ENCODE measurements at places on chromosomes 12 and 14.

- no peak for DNase-seq
Measured at GRCh38 chr12:111893287-111893686, 51.3 kb downstream of the MAPKAPK5 start.

DNA sequence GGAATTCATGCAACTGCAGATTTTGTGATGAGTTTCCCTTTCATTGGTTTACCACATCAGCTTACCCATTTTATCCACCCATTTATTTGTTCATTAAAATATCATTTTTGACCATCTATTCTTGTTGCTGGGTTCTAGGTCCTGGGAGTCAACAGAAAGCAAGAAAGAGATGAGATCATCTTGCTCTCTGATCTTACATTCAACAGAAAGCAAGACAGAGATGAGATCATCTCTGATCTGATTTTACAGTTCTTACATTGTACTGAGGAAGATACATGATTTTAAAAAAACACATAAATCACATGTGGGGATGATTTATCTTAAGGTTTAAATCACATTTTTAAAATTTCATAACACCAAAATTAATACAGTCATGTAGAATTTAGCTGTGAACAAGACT, 2.3 kb downstream of the TAS2R46 start:
- no peak for DNase-seq

- no peak for DNase-seq
Measured at GRCh38 chr12:124191024-124191359, 103.9 kb upstream of the RFLNA start.

DNA sequence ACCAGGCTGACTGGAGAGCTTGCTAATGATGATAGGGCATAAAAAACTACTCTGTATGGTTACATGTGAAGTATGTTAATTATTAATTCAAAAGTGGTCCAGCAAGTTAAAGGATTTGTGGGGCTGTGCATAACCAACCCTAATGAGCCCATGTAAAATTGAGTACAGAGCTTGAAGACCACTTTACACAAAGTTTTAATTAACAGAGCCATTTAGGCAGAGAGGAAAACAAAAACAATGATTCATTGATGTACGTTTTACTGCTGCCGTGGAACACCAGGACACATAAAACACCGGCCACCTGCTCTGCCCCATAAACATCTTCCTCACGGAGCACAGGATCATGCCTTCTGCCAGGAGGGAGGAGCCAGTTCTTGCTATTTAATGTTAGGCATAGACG, 83.5 kb downstream of the RIMBP2 start:
- DNase-seq: no peak

DNA sequence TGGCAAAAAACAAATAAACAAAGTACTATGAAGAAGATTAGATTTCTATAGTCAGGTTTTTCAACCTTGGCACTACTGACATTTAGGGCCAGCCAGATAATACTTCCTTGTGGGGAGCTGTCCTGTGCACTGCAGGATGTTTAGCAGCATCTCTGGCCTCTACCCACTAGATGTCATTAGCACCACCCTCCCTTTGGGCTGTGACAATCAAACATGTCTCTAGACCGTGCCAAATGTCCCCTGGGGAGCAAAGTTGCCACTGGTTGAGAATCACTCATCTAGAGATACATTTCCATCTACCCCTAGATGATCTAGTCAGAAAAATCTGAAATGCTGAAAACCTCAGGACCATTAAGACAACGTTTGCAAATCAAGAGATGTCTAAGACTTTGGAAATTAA, 29.9 kb downstream of the SRRM4 start:
- DNase-seq: no peak

GRCh38 chr14:92409043-92409442, 86.1 kb downstream of the SLC24A4 start:
- DNase-seq: no peak

DNA sequence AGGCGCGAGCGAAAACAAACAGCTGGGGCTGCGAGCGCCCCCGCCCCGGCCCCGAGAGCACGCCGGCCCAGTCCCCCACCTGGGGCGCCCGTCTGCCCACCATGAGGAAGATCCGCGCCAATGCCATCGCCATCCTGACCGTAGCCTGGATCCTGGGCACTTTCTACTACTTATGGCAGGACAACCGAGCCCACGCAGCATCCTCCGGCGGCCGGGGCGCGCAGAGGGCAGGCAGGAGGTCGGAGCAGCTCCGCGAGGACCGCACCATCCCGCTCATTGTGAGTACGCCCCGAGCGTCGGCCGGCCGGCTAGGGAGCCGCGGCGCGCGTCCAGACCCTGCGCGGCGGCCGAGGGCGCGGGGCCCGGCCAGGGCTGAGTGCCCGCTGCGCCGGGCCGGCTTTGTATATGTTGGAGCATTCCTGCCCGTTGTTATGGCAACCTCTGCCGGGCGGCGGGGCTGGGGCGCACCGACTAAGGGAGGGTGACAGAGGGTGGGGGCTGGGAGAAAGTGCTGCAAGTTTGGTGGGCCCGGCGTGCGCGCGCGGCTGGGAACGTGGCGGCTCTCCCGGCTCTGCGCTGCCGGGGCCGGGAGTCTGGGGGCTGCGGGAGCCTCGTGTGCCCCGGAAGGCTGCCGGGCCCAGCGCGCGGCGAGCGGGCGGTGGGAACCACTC, 367 bp downstream of the GALNT16 start:
- no peak for DNase-seq

DNA sequence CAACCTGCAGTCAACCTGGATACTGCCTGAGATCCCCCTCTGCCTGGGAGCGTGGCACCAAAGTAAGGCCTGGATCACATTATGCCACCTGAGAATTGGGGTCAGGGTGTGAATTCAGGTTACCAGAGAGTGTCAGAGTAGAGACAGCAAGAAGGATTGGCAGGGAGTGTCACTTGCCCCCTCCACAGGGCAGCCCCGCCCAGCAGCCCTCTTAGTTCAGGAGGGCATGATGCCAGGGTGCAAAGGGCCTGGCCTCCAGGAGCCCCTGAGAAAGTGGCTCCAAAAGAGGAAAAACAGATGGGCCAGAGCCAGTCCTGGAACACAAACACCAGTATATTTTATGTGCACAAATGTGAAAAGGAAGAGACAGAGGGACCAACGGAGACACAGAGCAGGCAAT, 18.6 kb downstream of the TMEM229B start:
- DNase-seq: no peak

DNA sequence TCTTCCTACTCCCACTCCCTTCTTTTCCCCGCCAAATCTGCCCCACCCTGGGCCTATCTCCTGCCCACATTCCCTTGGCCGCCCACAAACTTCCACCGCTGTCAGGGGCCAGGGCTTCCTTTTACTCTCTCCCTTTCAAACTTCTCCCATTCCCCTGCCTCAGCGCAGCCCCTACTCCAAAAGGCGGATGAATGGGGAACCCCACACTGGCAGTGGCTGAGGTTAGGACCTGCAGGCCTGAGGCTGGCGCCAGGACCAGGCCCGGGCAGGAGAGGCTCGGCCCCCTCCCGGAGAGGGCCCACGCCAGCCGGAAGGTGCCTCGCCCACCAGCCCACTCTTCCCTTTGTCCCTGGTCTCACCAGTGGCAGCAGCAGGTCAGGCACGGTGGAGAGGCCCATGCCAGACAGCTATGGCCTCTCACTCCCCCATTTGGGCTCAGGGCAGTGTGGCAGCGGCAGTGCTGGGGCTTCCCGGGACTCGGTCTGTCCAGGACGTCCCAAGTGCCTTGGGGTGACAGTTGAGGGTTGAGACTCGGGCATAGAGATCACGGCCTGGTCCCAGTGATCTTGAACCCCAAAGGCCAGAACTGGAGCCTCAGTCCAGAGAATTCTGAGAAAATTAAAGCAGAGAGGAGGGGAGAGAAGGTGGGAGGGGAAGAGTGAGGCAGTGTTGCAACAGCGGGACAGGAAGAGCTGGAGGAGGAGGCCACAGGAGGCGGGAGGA, at the start of gene TNFRSF1A:
Gene TNFRSF1A, minus strand, starts transcription at position 660 of the 723 bp plus-strand sequence. Its CDS starts 262 bp downstream, at position 398.
- DNase-seq: peak; percentile 38

DNA sequence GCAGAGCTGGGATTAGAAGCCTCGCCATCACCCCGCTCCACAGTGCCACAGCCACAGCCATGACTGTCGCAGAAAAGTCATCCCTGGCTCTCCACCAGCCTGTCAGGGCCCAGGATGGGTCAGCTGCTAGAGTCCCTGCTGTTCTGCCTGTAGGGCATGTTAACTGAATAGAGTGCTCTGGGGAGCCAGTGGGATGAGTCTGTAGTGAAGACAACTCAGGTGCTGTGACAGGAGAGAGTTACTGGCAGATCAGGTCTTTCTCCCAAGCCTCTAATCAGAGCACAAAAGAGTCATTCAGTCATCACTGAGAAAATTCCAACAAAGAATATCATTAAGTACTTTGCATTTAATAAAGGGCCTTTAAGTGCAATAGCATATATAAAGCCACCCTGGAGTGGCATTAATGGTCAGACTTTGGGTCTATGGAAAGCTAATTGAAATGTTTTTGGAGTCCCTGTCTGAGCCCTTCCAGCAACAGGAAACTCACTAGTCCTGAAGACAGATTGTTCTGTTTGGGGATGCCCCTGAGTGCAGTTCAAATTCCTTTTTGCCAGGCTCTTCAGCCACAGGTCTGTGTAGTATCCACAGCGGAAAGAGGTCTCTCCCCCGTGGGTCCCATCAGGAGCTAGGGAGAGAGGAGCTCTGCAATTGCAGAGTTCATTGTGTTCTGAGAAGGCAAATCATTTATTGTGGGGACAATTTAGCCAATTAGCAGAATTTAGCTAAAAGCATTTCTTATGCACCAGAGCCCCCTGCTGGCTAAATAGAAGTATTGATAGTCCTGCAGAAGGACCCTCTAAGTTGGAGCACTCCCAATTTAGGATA, 45.2 kb upstream of the C14orf132 start:
- peak; percentile 3 for DNase-seq

GRCh38 chr14:88255798-88256197, 67.3 kb downstream of the KCNK10 start:
- no peak for DNase-seq

GRCh38 chr12:103865151-103865730, 24.2 kb upstream of the NT5DC3 start:
- DNase-seq: no peak

GRCh38 chr14:73097421-73097820, 38.9 kb upstream of the PSEN1 start:
- no peak for DNase-seq

DNA sequence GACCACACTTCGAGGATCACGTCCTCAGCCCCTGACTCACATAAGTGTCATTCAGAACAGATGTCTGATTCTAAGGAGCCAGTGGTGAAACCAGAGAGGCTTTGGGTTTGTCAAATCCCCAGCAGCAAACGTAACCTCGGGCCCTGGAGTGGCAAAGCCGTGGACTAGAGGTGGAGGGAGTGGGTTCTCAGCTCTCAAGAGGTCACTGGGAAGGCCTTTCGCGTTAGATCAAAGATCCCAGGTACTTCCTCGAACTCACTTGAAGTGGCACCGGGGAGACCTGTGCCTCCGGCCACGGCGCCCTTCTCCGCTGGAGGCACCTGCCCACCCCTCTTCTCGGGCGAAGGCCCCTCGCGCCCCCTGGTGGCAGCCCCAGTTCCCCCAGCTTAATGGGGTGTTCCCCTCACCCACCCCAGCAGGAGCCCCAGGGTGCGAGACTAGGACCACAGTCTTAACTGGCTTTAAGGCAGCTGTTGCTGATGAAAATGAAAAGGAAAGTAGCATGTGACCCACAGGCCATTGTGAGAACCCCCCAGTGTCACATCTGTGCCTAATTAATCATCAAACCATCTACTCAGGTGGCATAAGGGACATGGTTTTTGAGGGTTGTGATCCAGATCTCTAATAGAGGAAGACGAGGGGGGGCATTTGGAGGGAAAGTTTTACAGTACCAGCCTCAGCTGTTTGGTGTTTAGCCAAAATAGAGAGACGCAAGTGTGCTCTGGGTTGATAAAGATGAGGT, 672 bp upstream of the ESR2 start:
- DNase-seq: peak; percentile 82

GRCh38 chr12:130944878-130945277, 8.8 kb upstream of the ADGRD1 start:
- no peak for DNase-seq

GRCh38 chr14:37972941-37973887, 234.5 kb upstream of the SSTR1 start:
- DNase-seq: no peak

GRCh38 chr12:636632-637031, 26.6 kb downstream of the NINJ2 start:
- no peak for DNase-seq

GRCh38 chr12:122172262-122172939, 1.6 kb downstream of the IL31 start:
- no peak for DNase-seq

DNA sequence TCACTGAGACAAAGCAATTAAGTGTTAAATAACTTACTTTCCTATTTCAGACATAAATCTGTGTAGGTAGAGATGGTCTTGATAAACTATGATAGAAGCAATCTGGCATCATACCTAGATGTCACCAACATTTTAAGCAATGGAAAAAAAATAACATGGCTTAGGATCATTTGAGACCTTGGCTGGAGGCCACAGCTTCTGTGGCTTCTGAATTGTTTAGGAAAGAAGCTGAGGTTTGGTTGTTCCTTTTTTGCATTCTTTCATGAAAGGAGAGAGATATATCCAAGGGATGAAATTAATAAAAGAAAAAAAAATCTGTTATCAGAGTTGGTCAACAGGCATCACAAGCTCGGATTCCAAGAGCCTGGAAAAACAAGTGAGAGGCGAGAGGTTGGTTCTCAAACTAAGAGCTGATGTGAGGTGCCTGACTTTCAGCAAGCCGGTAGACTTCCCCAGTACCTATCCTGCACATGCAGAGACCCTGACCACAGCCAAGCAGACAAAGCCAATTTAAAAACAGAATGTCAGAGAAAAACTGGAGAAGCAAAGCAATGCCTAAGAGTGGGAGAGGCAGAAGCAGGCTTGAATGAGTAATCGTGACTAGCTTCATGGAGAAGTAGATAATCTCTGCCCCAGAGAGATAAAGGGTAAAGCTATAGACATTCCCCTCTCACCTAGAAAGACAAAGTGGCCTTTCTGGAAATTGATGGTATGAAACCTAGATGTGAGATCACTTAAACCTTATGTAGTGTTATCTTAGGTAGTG, 43.4 kb upstream of the ST8SIA1 start:
- no peak for DNase-seq

- DNase-seq: no peak
Measured at GRCh38 chr14:83483063-83483462, 1949.4 kb upstream of the SEL1L start.

DNA sequence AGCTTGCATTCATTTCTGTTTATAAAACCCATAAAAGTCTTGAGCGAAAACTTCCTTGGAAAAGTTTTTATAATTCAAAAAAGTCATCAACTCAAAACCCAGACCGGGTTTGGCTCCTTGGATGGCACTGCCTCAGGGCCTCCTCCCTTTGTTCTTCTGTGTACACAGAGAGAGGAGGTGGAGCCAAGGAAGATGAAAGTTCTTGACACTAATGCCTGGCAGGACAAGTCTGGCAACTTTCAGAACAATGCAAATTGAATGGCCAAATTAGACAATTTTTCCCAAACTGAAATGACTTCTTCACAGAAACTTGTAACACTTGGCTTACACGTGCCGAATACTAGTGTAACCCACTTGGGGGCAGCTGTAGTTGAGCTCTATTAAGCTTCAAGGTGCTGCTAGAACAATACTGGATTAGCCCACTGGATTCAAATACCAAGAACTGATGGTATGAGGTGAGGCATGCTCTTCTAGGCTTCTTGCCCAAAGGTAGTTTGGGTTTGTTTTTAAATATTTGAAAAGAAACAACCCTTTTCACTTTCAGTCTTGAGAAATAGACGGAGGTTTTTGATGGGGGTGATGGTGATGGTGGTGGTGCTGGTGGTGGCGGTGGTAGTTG, 86.6 kb upstream of the FRMD6 start:
- DNase-seq: no peak
